ENCODE measurements at places on chromosomes 12 and 14.

DNA sequence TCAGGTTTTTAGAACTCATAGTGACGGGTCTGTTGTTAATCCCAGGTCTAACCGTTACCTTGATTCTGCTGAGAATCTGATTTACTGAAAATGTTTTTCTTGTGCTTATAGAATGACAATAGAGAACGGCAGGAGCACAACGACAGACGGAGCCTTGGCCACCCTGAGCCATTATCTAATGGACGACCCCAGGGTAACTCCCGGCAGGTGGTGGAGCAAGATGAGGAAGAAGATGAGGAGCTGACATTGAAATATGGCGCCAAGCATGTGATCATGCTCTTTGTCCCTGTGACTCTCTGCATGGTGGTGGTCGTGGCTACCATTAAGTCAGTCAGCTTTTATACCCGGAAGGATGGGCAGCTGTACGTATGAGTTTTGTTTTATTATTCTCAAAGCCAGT, 34.4 kb downstream of the PSEN1 start:
- DNase-seq = no peak

DNA sequence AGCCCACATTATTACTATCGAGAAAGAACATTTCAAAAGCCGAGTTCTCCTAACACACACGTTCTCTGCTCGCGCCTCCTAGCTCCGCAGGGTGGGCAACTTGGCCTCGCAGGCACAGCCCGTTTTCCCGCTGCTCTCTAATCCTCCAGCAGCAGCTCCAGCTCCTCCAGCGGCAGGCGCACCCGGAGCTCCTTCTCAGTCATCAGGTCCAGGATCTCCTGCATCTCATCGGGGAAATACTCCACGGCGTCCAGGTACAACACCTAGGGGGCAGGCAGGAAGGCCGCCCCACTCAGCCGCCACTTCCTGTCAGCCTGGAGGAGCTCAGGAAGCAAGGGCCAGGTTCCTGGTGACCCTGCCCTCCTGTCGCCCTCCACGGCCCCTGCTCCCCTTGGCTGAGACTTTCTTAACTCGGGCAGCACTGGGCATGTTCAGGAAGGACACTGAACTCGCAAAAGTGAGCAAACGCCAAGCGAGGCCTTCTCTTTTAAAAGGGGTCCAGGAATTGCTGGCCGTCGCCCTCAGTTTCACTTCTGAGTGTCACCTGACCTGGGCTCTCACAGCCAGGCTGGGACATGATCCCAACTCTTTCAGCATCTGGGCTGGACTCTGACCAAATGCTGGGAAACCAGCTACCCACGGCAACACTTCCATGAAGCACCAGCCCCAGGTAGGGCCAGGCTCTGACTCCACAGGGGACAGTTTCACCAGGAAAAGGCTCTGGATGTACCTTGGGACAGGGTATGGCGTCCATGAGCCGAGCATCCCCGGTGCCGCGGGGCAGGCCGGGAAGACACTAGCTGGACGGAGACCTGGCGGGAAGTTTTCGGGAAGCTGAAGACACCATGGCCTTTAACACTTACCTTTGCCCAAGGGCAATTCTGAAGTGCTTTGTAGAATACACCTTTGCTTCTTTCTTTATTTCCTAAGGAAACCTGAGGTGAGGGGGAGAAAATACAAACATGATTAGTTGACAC, 22.1 kb downstream of the PSMC1 start:
- DNase-seq = no peak

- no peak for DNase-seq
Measured at GRCh38 chr14:91126761-91127160, 12.9 kb downstream of the DGLUCY start.

DNA sequence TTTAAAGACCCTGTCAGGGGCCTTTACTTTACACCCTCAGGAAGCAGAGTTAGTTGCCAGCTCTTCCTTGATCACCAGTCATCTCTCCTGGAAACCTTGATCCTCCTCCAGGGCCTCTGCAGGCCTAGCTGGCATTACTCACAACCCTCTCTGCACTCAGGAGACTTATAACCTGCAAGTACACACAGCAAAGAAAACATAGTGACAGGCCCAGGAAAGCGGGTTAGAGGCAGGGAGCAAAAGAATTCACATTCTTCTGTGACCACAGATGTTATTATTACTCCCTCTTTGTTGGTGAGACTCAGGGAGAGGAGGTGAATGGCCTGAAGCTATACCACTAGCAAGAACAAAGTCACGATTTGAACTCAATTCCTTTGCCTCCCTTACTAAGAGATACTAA, 87.4 kb downstream of the OR11H12 start:
- no peak for DNase-seq

DNA sequence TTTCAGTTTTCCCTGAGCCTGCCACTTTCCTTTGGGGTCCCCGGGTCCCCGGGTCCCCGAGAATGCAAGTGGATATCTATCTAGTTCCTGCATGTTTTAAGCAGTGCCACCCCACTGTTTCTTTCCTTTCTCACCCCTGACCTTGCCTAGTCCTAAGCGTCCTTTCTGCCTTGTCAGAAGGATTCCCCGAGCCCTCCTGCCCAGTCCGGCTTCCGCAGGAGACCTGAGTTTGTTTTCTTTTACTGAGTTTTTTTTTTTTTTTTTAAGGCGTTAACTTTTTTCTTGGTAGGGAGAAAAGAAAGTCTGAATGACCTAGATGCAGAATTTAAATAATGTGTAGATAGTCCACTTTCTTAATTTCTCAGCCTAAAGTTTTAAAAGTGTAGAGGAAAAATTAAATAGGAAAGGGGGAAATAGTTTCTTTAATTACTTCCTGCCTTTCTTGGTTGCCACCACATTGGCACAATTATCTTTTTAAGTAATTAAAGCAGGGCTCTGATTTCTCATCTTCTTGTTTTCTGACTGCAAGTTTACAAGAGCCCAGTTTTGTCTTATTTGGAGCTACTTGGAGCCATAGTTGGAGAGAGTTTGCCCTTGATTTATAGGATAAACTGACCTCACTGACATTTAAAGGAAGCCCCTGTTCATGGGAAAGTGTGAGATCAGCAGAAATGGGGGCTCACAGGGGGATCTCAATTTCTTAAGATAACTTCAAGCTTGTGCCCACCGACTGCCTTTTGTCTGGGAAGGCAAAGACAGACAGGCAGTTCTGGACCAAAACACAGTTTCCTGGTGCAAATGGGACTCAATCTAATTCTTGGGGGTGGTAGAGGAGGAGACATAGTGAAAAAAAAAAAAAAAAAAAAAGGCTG, 2.9 kb downstream of the PAX9 start:
- DNase-seq = no peak

- DNase-seq = no peak
Measured at GRCh38 chr12:128667193-128667592, 156.6 kb downstream of the SLC15A4 start.

- DNase-seq = no peak
Measured at GRCh38 chr14:93709249-93709648, 79.0 kb downstream of the PRIMA1 start.

DNA sequence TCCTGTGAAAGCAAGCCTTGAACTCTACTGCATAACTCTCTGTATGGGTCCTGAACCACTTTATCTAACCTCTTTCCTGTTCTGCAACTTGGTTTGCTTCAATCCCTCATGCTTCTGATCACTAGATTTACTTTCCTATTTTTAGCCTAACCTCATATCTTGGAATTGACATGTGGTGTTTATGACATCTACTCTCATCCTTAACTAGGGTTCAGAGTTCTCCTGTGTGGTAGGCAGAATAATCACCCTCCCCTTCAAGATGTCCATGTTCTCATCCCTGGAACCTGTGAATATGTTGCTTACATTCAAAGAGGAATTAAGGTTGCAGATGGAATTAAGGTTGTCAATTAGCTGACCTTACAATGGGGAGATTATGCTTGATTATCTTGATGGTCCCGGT, 67.4 kb upstream of the STXBP6 start:
- DNase-seq = no peak

- DNase-seq = no peak
Measured at GRCh38 chr12:53602176-53602864, 23.9 kb downstream of the ATF7 start.

- no peak for DNase-seq
Measured at GRCh38 chr12:52201451-52201839, 9.6 kb upstream of the KRT80 start.

GRCh38 chr12:124218243-124218560, 76.7 kb upstream of the RFLNA start:
- no peak for DNase-seq

- DNase-seq = no peak
Measured at GRCh38 chr12:9343731-9344130, 135.5 kb upstream of the PZP start.

DNA sequence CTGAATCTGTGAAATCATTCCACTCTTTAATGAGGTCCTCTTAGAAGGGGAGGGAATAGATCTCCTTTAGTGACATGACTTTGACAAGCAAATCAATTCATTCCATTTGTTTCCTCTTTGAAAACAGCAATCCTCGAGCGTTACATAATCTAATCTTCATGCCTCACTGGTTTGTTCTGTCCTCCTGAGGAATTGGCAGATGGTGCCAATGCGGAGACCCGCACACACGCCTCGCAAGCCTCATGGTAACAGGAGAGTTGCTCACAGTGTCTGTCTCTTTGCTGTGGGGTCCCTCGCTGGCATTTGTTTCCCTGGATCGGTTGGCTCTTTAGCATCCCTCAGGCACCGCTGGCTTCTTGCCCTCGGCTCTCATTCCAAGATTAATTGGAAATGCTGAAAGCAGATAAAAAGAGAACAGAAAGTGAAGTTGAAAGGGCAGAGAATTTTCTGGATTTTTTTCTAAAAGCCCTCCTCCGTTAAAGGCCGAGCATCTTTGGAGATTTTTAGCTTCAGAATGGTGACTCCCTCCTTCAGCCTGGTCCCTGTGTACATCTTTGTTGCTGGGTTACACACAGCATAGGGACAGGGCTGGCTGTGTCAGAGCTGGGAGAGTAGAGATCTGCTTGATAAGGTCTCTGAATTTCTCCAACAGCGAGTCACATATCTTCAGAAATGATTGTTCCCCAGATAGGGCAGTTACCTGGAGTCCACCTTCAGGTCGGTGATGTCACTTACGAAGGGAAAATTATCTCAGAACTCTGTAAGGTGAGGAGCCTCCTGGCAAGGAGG, 10.1 kb upstream of the CABP1 start:
- no peak for DNase-seq

DNA sequence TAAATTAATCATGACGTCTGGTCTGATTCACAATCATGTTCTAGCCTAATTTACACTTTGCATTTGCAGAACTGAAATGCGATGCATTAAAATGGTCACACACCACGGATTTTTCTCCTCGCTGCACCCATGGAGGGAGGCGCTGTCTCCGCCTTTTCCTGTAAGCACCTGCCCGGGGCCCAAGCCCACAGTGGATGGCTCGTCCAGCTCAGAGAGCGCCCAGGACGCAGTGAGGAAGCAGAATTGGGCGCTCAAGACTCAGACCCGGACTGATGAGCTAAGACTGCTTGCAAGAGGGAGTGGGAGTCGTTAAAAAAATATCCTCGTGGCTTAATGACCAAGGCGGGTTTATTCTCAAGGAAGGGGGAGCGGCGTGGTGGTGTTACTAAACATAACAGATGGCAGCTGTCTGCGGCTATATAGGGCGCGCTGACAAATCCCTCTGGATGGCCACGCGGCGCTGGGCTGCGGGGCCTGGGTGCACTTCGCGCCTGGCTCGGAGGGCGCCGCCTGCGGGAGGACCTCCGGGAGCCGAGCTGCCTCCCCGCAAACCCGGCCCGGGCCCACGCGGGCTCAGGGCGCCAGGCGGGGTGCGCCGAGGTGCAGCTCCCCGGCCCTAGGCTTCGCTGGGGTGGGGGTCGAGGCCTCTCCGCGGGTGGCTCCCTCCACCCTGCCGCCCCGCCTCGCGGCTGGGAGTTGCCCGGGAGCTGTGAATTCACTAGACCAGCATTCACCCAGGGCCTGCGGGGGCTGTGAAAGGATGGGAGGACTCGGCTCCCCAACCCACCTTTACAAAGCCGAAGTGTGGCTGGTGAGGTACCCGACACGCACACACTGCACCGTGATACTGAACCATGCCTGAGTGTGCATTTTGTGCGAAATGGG, 78.7 kb downstream of the PPM1A start:
- peak; percentile 31 for DNase-seq

DNA sequence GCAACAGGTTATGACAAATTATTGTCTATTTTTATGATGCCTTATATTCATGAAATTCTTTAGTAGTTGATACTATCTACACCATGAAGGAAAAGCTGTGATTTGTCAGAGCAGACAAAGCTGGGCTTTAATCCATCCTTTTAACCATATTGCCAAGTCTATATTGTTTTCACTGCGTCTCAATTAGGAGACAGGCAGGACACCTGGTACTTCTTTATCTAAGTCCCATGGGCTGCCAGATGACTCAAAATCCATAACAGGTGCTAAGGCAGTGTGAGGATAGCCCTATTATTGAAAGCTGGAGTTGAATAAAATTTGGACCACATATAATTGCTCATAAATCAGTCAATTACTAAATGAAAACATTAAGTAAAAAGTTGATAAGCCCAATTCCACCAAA, 22.6 kb downstream of the INSM2 start:
- DNase-seq = no peak

GRCh38 chr12:70059373-70059772, 183.9 kb upstream of the CNOT2 start:
- no peak for DNase-seq

GRCh38 chr12:22828066-22828465, 203.1 kb downstream of the ETNK1 start:
- DNase-seq = no peak

GRCh38 chr12:59115526-59115925, 195.2 kb upstream of the LRIG3 start:
- no peak for DNase-seq

DNA sequence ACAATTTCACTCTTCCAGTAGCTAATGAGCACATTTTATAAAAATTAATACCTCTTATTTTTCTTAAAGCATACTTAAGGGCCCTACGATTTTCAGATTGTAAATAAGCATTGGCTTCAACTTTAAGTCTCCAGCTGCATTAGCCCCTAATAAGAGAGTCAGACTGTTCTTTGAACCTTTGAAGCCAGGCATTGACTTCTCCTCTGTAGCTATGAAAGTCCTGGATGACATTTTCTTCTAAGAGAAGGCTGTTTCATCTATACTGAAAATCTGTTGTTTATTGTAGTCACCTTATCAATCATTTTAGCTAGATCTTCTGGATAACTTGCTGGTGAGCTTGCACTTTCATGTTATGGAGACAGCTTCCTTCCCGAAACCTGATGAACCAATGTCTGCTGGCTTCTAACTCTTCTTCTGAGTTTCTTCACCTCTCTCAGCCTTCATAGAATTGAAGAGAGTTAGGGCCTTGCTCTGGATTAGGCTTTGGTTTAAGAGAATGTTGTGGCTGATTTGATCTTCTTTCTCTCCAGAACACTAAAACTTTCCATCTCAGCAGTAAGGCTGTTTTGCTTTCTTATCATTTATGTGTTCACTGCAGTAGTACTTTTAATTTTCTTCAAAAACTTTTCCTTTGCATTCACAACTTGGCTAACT, 377.1 kb upstream of the RGS6 start:
- no peak for DNase-seq

- no peak for DNase-seq
Measured at GRCh38 chr14:90612801-90613200, 203.4 kb downstream of the TTC7B start.

GRCh38 chr12:63424671-63425070, 243.6 kb downstream of the DPY19L2 start:
- DNase-seq = no peak

DNA sequence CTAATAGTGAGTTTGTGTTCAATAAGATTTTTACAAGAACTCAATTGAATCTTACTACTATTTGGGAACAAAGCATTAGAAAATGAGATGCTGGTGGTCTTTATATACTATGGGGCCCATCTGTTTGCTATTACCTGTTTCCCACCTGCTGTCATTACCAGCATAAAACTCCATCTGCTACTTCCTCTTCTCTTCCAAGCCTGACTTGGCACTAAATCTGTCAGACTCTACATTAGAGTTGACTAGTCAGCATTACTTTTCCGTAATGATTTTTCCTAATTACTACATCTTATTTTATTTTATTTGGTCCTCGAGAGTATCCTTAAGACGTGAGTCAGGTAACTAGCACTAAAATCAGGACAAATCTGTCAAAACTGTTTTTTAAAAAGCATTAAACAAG, 68.1 kb upstream of the KRR1 start:
- DNase-seq = no peak

Measured in stimulated activated CD4-positive, alpha-beta T cell treated with anti-CD3 and anti-CD28 coated beads, Interleukin-12 subunit alpha, Interleukin-12 subunit beta, amount 100 ng/mL, for 4 hours (primary cell).